ENCODE measurements at places on chromosomes 12 and 14. TPM values are rescaled to one million over a fixed set of nuclear protein-coding genes. Genes with fewer than 3 reads are reported as not detected.

- no peak for DNase-seq
Observed at GRCh38 chr14:29030121-29030520, 263.5 kb downstream of the FOXG1 start.

REM2 gene
- 1.7 TPM for total RNA-seq

DNA sequence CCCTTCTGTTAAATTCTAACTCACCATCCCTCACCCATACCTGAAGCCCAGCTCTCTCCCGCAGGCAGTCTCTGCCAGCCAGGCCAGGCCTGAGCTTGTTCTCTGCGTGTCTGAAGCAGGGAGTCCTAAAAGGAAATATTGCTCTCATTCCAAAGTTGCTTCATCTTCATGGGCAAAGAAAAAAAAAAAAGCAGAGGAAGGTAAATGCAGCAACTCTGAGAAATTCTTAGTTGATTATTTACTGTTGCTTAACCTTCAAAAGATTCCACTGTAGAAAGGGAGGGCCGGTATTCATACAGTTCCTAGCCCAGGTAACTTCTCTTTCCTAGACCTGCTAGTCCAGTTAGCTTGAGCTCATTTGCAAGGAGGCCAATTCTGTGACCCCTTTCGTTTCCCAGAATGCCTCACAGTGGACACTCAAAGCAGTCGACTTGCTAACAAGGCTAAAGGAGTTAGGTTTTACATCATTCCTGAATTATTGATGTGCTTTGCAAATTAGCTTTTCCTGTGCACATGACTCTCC, 193.5 kb upstream of the EEA1 start:
- DNase-seq: no peak

- no peak for DNase-seq
Observed at GRCh38 chr12:105167346-105167745, 59.8 kb downstream of the WASHC4 start.

- DNase-seq: no peak
Observed at GRCh38 chr14:22579881-22580280, 9.1 kb downstream of the DAD1 start.

- no peak for DNase-seq
Observed at GRCh38 chr12:71476513-71476912, 36.9 kb downstream of the LGR5 start.

- DNase-seq: no peak
Observed at GRCh38 chr12:67797185-67797741, 148.7 kb downstream of the DYRK2 start.

TMPRSS12 gene
- not detected for total RNA-seq

All from Peyer's patch (tissue), 4 donors.